ENCODE measurements at places on chromosomes 12 and 14.

DNA sequence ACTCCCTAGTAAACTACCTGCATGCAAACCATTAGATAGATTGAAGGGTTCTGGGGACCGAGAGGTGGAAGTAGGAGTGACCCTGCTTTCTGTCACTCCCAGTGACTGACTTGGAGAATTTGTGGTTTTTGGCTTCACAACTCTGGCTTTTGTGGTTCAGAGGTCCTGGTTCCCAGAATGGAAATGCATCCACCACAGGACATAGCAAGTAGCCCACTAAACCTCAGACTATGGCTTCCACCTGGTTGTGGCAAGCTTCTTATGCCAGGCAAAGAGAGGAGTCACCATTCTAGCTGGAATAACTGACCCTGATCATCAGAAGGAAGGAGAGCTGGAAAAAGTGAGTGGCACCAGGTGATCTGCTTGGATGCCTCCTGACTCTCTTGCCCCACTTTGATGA lies 162.4 kb upstream of the TMEM260 start:
- no peak for DNase-seq

GRCh38 chr12:51593539-51593938 lies 2.5 kb downstream of the SCN8A start:
- peak; percentile 16 for DNase-seq

GRCh38 chr14:67683842-67684241 lies 9.4 kb upstream of the VTI1B start:
- no peak for DNase-seq

- no peak for DNase-seq
These were observed 71.4 kb upstream of the GNPNAT1 start for GRCh38 chr14:52862632-52863333.

- DNase-seq = no peak
These were observed 622.6 kb upstream of the ATP2B1 start for GRCh38 chr12:90331262-90331661.

DNA sequence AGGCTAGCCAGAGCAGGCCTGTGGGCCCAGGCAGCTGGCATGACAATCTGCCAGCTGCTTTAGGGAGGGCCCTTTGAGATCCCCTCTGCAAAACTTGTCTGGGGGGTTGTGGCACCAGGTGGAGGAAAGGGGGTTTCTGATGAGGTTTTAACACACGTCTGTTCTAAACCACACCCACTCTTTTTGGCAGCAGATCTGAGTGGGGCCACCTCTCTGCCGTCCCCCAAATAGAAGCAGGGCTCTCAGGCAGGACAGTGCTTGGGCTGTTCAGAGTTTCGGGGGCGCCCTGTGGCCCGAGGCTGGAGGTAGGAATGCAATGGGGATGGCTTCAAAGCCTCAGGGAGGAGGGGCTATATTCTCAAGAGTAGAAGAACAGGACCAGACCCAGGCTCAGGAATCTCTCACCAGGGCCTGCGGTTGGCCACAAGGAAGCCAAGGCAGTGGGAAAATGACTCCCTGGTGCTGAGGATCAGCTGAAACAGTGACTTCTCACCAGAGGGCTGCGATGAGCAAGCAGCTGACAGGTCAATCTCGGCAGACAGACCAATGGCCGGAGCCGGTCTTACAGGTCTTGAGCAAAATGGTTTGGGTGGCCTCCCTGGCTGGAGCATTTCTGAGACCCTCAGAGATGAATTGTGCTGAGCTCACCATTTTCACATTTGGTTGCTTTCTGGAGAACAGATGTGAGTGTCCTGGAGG lies 1.5 kb upstream of the KRT5 start:
- no peak for DNase-seq

DNA sequence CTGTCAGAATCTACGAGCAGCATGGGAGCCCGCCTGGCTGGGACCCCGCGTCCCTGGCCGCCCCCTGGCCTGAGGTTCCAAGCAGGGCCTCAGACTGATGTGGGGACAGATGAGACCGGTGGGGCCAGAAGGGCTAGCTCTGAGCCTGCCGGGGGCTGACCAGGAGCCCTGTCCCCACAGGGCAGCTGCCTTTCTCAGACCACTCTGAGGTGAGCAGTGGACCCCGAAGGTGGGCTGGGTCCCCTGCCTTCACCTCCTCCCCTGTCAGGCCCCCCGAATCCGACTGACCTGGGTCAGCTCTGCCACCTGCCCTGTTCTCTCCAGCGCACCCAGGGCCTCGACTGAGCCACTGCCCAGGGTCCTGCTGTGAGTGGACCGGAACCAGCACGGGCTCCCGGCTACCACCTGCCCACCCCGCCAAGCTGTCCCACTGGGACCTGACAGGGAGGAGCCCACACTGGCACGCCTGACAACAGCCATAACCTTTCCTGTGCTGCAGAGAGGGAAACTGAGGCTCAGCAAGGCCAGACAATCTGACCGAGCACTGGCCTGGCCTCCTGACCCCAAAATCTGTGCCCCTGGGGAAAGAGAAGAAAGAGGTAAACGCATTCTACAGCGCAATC lies 29.7 kb upstream of the TMEM179 start:
- no peak for DNase-seq

GRCh38 chr12:28550757-28551704 lies 360.8 kb downstream of the CCDC91 start:
- no peak for DNase-seq

DNA sequence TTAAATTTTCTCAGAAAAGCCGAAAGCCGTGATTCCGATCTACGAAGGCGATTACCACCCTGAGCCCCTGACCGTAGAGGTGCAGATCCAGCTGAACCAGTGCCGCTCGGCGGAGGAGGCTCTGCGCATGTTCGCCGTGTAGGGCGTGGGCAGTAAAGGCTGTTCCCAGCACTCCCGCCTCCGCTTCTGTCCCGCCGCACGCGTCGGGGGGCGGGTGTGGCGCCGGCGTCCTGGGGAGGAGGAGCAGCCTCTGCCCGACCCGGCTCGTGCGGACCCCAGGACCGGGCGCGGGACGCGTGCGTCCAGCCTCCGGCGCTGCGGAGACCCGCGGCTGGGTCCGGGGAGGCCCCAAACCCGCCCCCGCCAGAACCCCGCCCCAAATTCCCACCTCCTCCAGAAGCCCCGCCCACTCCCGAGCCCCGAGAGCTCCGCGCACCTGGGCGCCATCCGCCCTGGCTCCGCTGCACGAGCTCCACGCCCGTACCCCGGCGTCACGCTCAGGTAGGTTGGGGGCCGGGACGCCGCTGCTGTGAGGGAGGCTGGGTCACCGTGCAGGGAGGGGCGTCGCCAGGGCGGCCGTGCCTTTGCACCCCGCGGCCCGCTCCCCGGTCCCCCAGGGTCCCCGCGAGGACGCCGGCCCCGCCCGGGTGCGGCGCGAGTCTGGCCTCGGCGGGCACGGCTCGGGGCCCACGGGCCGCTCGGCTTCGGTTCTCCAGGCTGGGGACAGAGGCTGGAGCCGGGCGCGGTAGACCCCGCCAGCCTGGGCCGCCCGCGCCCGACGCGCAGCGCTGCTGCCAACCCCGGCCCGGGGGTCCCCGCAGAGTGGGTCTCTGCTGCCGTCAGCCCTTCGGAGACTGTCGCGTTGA lies at the start of gene B3GNT4:
Gene B3GNT4 (plus strand): TSS at position 409 of the 866 bp plus-strand sequence. CDS start 910 bp downstream, outside the sequence.
- peak; percentile 67 for DNase-seq

GRCh38 chr12:39931857-39932256 lies 174.0 kb downstream of the SLC2A13 start:
- no peak for DNase-seq

DNA sequence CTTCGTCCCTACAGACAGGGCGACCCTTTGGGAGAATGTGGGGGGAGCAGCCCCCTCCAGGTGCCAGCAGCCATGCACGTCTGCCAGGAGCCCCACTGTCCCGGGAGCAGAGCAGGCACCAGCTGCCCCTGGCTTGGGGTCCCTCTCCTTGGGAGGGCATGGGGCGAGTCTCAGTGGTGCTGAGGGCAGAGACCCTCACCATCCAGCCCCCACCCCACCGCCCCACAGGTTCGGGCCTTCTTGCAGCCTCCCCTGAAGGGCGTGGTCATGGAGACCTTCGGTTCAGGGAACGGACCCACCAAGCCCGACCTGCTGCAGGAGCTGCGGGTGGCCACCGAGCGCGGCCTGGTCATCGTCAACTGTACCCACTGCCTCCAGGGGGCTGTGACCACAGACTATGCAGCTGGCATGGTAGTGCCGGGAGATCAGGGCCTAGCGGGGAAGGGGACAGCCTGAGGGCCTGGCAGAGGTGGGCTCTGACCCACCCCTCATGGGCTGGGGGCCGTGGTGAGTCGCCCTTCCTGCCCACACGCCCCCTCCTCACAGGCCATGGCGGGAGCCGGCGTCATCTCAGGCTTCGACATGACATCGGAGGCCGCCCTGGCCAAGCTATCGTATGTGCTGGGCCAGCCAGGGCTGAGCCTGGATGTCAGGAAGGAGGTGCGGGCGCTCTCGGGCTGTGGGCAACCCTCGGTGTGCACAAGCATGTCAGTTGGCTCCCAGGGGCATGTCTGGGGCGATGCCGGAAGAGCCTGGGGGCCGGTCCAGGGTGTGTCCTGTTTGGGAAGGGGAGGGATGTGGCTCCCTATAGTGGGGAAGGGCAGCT lies 18.8 kb downstream of the ASPG start:
- no peak for DNase-seq

- DNase-seq = no peak
These were observed 7.0 kb downstream of the RTL1 start for GRCh38 chr14:100896369-100897060.

- no peak for DNase-seq
These were observed 11.5 kb upstream of the KANSL2 start for GRCh38 chr12:48693572-48693971.

DNA sequence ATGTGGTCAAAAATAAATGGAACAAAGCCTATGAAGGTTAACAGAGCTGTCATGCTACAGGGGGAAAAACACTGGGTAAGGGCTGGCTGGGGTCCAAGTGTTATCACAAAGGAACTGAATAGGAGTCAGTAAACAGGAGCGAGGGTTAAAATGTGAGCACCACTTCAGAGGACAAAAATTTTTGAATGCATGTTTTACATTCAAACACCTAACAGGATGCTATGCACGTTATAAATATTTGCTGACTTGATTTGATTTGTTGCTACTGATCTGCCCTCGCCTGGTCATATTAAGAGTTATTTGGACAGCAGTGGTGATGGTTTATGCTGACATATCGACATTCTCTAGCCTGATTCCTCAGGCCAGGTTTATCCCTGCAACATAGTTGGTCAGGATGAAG lies 7.4 kb upstream of the KTN1 start:
- DNase-seq = no peak

DNA sequence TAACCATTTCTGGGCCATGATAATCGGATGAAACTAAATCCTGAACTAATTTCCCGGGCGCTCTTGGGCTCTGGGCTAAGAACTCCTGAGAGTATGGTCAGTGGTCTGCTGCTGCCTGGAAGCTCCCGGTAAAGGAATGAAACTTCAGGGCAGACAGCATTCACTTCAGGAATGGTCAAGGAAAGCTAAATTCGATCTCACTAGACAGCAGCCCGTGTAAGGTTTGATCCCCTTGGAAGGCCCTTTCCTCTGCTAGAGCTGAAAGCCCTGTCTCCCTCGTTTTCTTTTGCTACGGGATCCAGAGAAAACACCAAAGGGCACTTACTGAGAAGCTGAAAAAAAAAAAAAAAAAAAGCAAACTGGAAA lies 680 bp downstream of the ASB8 start:
- no peak for DNase-seq

DNA sequence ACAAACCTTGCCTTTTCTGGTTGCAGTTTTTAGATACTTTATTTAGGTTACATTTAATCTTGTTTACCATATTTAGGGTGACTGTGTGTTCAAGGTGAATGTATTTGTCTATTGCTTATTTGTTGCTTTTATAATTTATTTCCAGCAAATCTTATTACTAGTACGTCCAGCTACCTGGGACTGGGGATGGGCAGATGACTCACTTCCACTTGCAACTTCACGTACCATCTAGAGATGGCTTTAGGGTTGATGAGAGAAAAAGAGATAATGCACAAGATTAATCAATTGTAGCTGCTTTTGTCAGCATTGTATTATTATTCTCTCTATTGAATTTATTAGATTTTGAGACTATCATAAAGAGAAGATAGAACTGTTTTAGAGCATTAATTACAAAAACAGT lies 5.1 kb downstream of the MIPOL1 start:
- DNase-seq = no peak

GRCh38 chr12:121755591-121755990 lies 37.9 kb downstream of the RHOF start:
- DNase-seq = no peak

DNA sequence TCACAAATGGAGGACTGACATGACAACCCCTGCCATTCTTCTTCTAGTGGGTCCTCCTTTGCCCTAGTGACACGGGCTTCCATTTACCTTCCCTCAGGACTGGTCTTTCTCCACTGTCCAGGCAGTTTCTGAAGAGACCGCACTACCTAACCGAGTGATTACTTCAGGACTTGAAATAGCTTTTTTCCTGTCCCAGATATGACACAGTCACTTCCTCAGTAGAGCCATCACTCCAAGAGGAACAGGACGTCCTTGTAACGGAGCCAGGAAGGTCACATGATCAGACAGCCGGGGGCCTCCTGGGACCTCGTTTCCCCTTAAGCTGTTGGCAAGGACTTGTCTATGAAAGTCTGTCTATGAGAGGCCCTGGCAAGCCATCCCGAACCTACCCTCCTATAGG lies 62.3 kb downstream of the FOS start:
- DNase-seq = no peak

GRCh38 chr12:42641221-42641885 lies 51.8 kb upstream of the PRICKLE1 start:
- no peak for DNase-seq

DNA sequence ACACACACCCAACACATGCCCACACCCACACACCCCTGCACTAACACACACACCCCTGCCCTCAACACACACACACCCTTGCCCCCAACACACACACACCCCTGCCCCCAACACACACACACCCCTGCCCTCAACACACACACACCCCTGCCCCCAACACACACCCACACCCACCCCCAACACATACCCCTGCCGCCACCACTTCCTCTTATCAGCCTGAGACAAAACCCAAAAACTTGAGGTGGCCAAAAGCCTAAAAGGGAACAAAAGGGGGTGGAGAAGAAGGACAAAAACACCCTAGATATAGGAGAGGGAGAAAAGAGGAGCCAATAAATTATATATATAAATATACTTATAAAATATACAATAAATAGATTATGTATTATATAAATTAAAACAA lies 9.1 kb upstream of the DEGS2 start:
- no peak for DNase-seq

DNA sequence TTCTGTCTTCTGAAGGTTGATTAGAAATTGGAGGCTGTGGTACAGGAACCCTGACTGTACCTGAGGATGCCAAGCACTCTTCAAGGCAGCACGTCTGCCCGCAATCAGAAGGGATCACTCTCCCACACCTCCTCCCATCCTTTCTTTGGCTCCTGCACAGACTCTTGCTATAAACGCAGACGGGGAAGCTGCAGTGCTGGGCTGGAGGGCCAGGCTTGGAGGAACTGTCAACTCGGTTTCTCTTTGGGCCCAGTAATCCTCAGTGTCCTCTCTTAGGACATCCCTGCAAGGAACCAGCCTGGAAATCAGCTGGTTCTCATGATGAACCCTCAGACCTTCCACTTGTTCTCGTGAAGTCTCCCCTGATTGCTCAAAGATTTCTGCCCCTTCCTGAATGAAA lies 201.4 kb downstream of the ADGRD1 start:
- DNase-seq = no peak

- DNase-seq = peak; percentile 13
These were observed at the start of gene ARHGEF40 for GRCh38 chr14:21070083-21070609. Gene ARHGEF40 (plus strand): TSS chr14:21070304. CDS start chr14:21070397, 93 bp downstream.

GRCh38 chr14:87756661-87757060 lies 236.3 kb downstream of the GALC start:
- DNase-seq = no peak

All from stimulated activated CD4-positive, alpha-beta T cell treated with anti-CD3 and anti-CD28 coated beads, Interleukin-4, amount 100 ng/mL, for 24 hours (primary cell).